ENCODE measurements at places on chromosomes 7 and 10. TPM values are rescaled to one million over a fixed set of nuclear protein-coding genes. Genes with fewer than 3 reads are reported as not detected.

- no peak for DNase-seq
These were observed at the start of gene NFE2L3 for GRCh38 chr7:26151953-26152781. Gene NFE2L3 (plus strand): TSS chr7:26152198. CDS start chr7:26152499, 301 bp downstream.

DNA sequence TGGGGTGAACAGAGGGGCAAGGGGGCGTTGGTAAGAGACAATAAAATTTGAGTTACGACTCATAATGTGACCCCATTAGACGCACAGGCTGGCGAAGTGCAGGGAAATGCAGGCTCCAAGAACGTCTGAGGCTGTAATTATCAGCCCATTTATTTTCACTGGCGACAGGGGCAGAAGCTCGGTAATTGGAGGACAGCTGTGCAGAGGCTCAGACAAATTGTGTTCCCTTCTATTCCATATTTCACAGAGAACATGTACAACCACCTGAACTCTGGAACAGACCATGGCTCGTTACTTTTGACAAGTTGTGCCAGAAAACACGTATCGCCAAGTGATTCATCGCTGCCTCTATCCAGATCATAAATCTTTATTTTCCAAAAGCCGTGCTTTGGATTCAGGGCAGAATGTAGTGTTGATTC lies 137.3 kb upstream of the FRMD4A start:
- no peak for DNase-seq

DNA sequence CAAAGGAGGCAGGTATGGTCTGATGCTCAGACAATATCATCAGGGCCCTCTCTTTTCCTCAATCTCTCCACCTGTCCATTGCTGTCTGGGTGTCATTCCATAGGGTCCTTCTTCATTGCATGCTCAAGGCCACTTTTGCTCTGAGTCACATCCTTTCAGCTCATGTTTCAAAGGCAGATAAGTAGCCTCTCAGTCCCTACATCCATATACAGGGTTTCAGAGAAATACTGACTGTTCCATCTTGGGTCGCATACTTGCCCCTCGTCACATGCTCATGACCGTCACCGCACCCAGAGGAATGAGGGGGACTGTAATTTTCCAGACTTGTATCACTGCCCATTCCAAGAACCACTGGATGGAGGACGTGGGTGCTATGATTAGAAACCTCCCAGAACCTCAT lies 93.4 kb downstream of the FAM107B start:
- no peak for DNase-seq

- DNase-seq, result no peak
These were observed 908 bp downstream of the CRYGN start for GRCh38 chr7:151438864-151439601.

- no peak for DNase-seq
These were observed 12.8 kb downstream of the GCK start for GRCh38 chr7:44176486-44176885.

DNA sequence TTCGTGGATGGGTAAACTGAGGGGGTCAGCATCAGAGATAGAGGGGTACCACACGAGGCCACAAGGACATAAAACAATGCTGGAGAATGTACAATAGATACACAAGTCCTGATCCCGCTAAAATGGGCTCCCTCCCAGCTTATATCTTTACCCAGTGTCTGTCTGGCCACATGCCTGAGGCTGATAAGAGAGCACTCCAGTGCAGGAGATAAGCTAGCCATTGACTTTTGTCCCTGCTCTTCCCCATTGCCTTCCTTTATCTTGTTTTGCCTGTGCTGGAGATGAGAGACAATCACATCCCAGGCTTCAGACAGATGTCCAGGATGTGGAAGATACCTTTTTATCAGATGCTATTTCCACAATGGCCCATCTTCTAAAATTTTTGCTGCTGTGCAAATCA lies 6.0 kb downstream of the GAD2 start:
- DNase-seq, result no peak

- DNase-seq, result no peak
These were observed 117.9 kb downstream of the ADCY1 start for GRCh38 chr7:45692031-45692430.

DNA sequence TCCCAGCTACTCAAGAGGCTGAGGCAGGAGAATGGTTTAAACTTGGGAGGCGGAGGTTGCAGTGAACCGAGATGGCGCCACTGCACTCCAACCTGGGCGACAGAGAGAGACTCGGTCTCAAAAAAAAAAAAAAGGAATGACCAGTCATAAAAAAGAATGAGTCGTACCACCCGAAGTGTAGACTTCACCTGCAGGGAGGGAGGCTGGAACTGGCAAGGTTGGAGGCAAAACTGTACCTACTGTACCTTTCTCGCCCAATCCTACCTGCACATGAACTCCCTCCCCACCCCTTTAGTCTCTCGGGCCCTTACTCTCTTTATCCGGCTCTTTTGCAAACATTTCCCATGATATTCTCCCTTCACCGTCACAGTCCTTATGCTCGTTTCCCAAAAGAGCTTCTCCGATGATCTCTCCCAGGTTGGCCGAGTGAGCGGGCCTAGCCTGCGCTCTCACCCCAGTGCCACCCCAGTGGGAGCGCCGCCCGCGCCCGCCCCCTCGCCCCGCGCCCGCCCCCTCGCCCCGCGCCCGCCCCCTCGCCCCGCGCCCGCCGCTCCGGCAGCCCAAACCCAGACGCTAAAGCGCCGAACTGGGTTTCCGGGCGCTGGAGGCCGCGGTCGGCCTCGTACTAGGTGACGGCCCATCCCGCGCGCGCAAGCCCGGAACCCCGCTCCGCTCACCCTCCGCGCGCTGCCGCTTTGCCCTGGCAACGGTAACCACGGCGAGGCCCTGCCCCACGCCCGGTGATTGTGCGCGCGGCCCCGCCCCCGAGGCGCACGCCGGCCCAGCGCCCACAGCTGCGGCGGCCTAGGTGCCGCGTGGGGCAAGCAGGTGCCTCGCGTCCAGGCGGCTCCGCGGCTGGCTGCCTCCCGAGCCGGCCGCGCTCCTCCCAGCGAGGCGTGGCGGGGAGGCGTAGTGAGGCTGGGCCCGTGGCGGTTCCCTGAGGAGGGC lies at the start of gene SMKR1:
SMKR1 (plus strand) TSS at position 772 of the 948 bp plus-strand sequence. CDS start 294 bp downstream, outside the sequence.
- DNase-seq, result peak; percentile 10

DNA sequence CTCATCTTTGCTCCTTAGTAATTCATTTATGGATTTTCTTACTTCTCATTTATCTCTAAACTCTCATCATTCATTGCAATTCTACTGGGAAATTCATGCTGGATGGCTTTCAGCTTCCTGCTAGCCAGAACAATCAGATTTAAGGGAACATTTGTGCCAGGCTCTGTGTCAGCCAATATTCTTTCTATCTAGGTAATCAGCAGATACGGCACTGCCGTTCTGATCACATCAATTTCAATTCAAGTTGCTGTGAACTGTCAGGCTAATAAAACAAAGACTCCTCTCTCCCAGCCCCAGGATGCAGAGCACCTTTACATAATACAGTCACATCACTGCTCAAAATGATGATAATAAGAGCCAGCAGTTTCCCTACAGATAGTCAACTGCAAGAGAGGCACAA lies 468.3 kb downstream of the SORCS1 start:
- no peak for DNase-seq

DNA sequence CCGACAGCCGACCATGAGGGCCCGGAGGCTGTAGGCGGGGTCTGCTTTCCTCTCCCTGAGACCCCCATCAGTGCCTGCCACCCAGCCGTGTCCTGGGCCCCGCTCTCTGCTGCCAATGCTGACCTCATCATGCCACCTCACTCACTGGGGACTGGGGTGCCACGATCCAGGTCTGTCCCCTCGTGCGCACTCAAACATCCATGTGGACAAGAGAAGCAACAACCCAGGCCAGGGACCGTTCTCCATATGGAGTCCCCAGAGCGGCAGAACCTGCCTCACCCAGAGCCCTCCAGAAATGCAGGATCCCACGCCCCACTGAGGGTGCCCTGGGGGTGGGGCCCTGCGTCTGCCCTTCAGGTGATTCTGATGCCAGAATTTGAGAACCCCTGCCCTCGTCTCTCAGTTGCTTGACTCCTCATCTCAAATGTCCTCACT lies 210.0 kb upstream of the PPP2R2D start:
- DNase-seq, result no peak

DNA sequence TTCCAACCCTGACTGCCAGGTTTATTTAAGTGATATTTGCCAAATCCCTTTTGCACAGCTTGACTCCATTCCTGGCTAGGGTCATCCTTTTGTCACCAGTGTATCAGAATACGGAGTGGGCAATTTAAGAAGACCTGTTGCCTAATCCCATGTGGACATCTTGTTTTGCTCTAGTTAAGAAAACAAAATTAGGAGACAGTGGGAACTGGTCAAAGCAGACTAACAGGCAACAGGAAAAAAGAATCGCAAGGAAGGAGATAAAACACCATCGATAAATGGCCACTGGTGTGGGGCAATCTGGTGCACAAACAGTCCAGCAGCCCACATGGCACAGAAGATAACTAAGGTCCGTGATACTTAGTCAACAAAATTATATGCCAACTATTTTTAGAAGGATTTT lies 21.4 kb downstream of the KDM7A start:
- DNase-seq, result no peak

DNA sequence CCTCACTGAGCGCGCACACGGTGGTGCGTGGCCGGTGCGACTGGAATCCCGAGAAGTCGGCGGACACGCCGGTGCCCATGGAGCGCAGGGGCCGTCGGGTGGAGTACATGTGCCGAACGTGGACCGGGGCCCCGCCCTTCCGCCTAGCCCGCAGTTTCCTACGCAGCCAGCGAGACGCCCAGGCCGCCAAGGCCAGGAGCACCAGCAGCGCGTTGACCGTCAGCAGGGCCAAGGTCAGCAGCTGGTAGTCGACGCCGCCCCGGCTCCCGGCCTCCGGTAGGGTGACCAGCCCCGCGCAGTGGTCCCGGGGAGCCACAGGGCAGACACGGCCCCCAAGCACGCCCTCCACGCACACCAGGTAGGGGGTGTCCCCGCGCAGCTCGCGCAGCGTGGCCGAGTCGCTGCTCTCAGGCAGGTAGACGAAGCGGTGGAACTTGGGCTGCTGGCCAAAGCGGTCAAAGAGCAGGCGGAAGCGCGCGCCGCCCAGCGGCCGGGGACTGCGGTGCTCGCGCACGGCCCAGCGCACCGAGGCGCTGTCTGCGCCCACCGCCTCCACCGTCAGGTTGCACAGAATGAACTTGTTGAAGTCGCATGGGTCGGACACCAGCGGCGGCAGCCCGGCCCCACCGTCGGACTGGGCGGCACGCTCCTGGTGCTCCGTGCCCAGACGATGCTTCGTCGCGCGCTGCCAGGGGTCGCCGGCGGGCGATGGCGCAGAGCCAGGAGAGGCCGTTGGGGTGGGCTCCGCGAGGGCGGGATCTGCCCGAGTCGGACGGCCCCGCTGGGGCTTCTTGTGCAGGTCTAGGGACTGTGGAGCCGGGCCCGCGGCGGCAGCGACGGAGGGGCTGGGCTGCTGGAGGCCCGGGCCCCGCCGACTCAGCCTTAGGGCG lies 2.2 kb downstream of the TRIL start:
- DNase-seq, result no peak

DNA sequence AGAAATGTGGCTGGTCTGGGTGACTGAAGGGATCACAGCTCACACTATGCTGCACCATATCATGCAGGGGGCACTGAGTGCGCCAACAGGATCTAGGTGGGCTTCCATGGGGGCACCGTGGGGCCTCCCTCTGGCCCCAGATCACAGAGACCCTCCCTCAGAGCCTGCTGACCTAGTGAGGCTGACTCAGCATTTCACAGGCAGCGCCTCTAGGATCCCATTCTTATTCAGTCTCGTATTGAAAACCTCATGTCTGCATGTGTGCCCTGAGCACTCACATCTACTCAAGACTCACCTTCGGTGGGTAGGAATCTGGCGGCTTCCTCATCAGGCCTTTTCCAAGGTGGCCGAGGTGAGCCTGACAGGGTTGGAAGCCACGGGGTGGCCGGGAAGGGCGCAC lies 141.6 kb downstream of the FANK1 start:
- DNase-seq, result no peak

- peak; percentile 15 for DNase-seq
These were observed 306.2 kb downstream of the GPR37 start for GRCh38 chr7:124459101-124460055.

DNA sequence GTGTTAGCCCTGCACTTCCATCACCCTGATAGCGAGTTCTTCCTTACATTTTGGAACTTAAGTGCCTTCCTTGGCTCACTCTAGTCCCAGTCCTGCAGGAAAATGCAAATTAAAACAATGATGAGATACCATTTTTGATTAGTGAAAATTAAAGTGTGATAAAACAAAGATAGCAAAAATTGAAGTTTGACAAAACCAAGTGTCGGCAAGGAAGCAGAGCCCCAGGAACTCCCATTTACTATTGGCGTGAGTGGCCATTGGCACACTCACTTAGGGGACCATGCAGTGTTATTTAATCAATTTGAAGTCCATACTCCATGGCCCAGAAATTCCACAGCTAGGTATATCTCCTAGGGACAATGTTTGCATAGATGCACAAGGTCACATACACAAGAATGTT lies 28.4 kb downstream of the LAMB4 start:
- no peak for DNase-seq

DNA sequence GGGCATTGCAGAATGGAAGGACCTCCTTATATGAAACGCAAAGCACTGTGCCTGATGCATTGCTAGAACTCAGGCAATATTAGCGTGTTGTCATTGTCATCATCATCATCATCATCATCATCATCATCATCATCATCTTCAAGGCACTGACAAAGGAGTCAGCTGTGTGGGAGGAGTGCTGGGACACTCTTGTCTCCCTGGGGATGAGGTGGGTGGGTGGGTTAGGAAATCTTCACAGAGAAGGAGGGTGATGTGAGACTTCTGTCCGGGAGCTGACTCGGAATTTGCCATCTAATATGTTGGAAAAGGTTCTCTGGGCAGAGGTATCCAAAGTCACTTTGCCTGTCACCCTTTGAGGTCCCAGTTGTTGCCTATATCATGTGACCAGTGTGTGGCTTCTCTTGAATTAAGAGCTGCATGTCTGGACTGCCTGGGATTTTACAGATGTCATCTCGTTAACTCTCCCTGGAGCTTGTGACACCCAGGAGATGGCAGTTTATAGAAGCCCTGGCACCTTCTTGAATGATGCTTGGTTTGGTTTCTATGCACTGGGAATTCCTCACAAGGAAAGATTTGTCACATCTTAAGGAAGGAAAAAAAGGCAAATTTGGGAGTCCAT lies 7.1 kb downstream of the HTRA1 start:
- no peak for DNase-seq

- no peak for DNase-seq
These were observed 64.2 kb upstream of the DKK1 start for GRCh38 chr10:52249850-52250395.

DNA sequence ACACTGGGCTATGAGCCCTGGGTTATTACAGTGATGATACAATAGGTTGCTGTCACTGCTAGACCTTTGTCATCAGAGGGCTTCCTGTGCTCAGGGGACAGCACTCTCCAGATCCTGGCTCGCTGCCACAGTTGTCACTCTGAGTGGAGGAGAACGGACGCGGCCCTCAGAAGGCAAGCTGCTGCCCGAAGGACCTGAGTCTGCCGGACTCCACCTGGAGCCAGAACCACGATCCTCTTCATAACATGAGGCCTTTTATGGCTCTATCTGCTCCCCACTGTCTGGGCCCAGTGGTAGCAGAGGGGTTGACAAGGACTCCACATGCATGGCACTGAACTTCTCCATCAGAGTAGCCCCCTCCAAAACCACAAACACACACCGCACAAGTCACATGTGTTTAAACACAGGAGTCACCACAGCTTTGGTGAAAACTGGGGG lies 94.7 kb upstream of the EFCAB10 start:
- no peak for DNase-seq

- no peak for DNase-seq
These were observed 2.1 kb upstream of the BNIP3 start for GRCh38 chr10:131983780-131984179.

Gene ACTL6B
- 0.69 TPM for total RNA-seq

Gene OPN1SW
- total RNA-seq, result not detected

Gene TAS2R5
- total RNA-seq, result 6.5 TPM

Gene TAS2R41
- total RNA-seq, result not detected

Gene GSTO2
- total RNA-seq, result 6.5 TPM

Gene TRIM73
- 3.8 TPM for total RNA-seq

Gene CTNNA3
- total RNA-seq, result 26.1 TPM

Gene AGR3
- total RNA-seq, result 16.8 TPM

Gene ZNF32
- total RNA-seq, result 37.7 TPM

Gene SAMD9
- 29.0 TPM for total RNA-seq
